ENCODE measurements at places on chromosomes 1 and 21. TPM values are rescaled to one million over a fixed set of nuclear protein-coding genes. Genes with fewer than 3 reads are reported as not detected.

SMYD3 gene
- 26.8 TPM for total RNA-seq

NBPF4 gene
- 0.15 TPM for total RNA-seq

- DNase-seq: no peak
- no peak overlapping the region for H3K4me3 ChIP-seq
- peaks cover 77% of the 10 kb centered on the region for H3K27me3 ChIP-seq
- no peak overlapping the region for H3K27ac ChIP-seq
Measured at GRCh38 chr21:33029975-33030461, 4.3 kb downstream of the OLIG2 start.

- H3K27ac ChIP-seq: no peak overlapping the region
- H3K36me3 ChIP-seq: no peaks in the 10 kb centered on the region
- DNase-seq: no peak
- H3K27me3 ChIP-seq: peaks cover 7% of the 10 kb centered on the region
Measured at GRCh38 chr1:75990686-75991085, 58.5 kb upstream of the ASB17 start.

GRCh38 chr21:33947451-33948095 lies 32.0 kb upstream of the ATP5PO start:
- peak overlapping the region; percentile 98 for H3K27ac ChIP-seq
- H3K27me3 ChIP-seq: no peaks in the 10 kb centered on the region
- H3K4me1 ChIP-seq: peaks cover 77% of the 10 kb centered on the region
- peak overlapping the region; percentile 67 for H3K4me3 ChIP-seq
- DNase-seq: peak; percentile 93

All from activated CD8-positive, alpha-beta memory T cell treated with anti-CD3 and anti-CD28 coated beads, Interleukin-2, amount 10 ng/mL, durations not matched to agents 7 days and 5 days (primary cell).